ENCODE measurements at places on chromosomes 7 and 10.

DNA sequence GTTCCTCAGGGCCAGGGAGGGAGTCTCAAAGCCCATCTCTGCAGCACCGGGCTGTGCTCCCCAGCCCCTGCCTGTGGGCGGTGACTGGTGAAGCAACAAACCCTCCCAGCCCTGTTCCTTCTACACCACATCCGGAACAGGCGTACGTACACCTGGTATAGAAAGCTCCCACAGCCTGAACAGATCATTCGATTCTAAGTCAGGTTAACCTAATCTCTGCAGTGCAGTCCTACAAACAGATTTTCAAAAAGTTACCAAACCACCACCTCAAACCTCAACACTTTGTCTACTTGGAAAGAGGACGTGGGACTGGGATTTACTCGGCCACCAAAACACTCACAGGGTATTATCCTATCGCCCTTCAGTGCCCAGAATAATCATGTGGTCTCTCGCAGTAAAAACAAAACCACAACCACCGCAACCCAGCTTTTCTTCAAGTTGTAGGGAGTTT is 238.4 kb downstream of the DIP2C start:
- no peak for DNase-seq

- no peak for DNase-seq
These were observed 18.8 kb upstream of the TBC1D12 start for GRCh38 chr10:94383530-94383929.

DNA sequence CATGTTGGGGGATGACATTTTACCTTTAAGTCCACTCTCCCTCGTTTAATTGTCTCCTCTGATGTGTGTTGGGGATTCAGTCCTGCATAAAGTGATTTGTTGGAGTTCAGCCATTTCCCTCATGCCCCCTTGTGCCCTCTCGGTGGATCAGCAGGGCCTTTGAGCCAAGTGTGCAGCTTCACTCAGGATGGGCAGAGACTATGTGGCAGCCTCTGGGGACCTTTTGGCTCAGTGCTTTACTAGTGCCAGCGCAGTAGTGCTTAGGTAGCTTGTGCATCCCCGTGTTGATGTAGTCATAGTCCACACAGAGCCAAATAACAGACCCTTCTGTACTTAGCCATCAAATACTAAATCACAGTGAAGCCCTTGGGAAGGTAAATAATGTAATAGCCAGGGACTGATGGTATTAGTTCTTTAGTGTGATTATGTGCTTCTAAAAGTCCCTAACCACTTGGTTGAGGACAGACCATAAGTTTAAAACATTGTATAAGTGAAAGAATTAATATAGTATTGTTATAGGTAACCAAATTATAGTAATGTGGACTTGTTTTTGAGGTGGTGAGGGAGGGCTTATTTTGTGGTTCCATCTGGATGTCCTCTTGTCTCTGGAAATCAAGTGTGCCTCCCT is 11.4 kb downstream of the BUB3 start:
- no peak for DNase-seq

GRCh38 chr10:96832721-96833219 is 672 bp downstream of the LCOR start:
- DNase-seq = no peak

- DNase-seq = no peak
These were observed 80.0 kb downstream of the FBXL13 start for GRCh38 chr7:102994567-102994966.

- no peak for DNase-seq
These were observed 1.6 kb upstream of the ZNF239 start for GRCh38 chr10:43576062-43576461.

GRCh38 chr10:129969911-129970464 is 5.9 kb upstream of the EBF3 start:
- DNase-seq = no peak

Data from SK-N-MC (cell line).